ENCODE measurements at places on chromosomes 6 and 20.

DNA sequence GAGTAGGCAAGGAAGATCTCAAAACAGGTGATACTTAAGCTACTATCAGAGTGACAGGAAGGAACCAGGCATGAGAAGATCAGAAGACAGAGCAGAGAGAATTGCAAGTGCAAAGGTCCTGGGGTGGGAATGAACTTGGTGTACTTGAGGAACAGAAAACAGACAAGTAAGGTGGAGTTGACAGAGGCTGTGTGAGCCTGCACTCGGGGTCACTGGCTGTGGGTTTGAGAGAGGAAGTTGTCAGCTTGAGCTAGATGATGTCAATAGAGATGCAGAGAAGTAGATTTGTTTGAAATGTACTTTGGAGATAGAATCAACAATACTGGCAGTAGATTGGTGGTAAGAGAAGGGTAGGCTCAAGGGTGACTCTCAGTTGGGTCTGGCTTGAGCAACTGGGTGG lies 209.5 kb downstream of the CLIC5 start:
- DNase-seq, result no peak

GRCh38 chr6:27604986-27605385 lies 132.1 kb upstream of the ZNF184 start:
- no peak for DNase-seq

DNA sequence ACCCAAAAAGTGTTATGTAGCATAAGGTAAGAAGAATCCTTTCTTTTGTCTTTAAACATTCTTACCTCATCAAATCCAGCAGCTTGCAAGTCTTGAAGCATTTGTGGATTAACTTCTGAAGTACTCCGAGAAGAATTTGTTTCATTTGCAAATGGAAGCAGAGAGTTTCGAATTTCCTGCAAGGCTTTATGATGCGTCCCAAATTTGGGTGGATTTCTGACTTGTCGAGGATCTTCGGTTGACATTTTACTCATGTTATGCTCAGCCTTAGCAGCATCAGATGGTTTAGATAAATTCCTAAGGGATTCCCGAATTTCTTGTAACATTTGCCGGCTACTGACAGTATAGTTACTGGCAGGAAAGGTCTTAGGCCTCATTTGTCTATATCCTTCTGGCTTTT lies 16.2 kb downstream of the LATS1 start:
- DNase-seq, result no peak

DNA sequence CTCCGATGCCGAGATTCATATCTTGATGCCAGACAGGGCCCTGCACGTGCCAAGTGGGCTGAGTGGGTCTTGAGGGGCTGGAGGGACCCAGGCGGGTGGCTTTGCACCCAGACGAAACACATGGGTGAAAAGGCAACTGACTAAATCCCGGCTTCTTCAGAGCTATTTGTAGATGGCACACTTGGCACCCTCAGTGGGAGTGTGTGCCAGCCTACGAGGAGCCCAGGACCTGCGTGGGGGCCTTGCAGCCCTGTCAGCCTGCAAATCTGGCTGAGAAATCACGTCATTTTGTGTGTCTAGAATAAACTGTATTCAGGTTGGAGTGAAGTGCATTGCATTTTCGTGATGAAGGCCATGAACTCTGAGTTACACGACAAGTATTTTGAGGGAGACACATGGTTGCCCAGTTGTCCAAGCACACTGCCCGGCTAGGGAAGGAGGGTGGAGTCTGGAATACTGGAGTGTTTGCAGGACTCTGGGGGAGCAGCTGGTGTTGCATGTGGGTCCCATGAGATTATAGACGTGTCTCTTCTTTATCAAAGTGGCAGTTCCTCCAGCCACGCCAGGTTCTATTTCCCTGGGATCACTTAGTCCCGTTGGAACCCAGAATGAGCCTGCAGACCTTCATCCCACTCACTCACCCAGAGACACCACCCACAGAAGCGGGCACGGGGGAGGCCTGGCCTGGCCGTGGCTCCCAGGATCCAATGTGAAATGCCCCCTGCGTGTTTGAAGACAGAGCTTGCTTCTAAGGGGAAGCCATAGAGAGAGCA lies 60.2 kb downstream of the DLL1 start:
- DNase-seq, result no peak

DNA sequence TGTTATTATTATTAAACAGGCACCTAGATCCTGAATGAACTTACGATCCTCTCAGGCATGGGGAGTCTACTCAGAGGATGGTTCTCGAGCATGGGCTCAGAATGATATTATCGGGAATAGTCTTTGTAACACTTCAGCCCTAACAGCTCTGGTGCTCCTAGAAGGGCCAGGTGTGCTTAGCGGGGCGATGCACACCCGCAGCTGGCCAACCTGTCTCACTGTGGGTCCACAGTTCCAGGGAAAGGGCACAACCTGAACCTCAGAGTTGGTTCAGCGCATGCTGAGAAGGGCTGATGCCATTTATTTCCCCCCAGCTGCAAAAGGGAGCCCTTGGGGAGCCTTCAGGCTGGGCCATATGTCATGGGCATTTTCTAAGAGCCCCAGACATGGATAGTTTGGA lies 26.2 kb downstream of the RRAGD start:
- DNase-seq, result no peak

GRCh38 chr6:19204445-19204844 lies 632.7 kb upstream of the ID4 start:
- DNase-seq, result no peak

GRCh38 chr6:162684052-162684451 lies 43.5 kb downstream of the PRKN start:
- no peak for DNase-seq

DNA sequence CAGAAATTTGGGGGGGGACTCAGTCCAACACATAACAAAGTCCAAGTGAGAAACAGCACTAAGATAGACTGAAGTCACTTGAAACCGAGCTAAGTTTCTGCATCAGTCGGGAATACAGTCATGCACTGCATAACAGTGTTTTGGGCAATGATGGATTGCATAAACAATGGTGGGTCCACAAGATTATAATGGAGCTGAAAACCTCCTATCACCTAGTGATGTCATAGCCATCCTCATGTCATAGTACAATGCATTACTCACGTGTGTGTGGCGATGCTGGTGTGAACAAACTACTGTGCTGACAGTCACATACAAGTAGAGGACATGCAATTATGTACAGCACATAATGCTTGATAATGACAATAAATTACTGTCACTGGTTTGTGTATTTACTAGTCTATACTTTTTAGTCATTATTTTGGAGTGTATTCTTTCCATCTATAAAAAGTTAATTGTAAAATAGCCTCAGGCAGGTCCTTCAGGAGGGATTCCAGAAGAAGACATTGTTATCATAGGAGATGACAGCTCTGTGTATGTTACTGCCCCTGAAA lies 154.5 kb upstream of the ECI2 start:
- no peak for DNase-seq

- DNase-seq, result no peak
Observed at GRCh38 chr6:69164564-69165229, 529.6 kb downstream of the ADGRB3 start.

All from NCI-H2107 (cell line).